ENCODE measurements at places on chromosomes 4 and X.

DNA sequence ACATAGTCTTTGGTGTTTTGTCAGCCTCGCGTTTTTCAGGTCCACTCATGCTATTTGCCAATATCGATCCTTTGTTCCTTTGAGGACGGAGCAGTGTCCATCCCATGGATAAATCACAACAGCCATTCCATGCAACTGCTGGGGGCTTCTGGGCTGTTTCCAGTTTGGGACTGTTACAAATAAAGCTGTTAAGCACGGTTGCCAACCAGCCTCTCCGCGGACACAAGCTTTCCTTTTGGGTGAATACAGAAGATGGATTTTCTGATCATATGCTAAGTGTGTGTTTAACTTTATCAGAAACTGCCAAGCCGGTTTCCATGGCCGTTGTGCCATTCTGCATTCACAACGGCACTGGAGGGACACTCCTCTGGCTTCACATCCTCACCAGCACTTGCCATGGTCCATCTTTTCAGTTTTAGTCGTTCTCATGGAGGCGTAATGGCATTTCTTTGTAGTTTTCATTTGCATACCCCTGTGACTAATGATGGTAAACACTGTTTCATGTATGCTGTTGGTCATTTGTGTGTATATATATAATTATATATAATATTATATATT, 67.8 kb downstream of the ABLIM2 start:
- H3K4me1 ChIP-seq, result no peaks in the 10 kb centered on the region
- no peaks in the 10 kb centered on the region for H3K27me3 ChIP-seq
- H3K27ac ChIP-seq, result no peak overlapping the region
- no peaks in the 10 kb centered on the region for H3K36me3 ChIP-seq
- no peak for DNase-seq

DNA sequence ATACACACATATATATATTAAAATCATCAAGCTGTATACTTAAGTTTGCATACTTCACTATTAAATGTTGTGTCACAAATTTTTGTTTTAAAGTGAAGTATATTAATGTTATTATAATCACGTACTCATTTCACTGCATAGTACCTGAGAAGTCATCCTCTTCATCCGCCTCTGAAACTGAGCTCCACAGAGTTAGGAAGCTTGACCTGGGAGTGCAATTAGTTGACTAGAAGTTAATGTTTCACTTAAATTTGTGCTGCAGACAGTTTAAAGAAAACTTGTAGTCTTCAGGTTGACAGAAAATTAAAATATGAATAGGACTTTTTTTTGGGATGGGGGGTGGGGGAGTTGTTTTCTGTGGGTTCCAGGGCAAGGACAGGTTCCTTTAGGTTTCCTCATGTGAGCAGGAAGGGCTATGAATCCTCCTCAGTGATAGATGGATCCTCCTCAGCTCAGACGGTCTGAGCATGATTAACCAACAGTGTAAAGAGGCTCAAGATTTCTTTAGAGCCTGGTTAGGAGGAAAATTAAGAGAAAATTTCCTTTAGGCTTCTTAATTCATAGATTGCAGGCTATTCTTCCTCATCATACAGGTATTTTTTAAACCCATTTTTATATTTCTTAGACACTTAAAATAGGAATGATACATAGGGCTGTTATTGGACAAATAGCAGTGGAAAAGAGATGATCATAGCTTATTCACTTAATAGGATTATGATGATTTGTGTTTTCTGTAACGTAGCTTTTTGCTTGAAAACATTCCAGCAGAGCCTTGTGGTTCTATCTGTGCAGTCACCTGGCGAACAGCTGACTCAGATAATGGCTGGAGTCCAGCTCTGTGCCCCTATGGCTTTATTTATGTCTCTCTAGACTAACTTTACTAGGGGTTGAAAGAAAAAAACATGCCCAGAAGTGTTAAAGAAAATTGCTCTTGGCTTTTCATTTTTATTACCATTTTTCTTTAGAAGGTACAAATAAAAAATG, 102.7 kb downstream of the SLC4A4 start:
- no peak overlapping the region for H3K4me3 ChIP-seq
- H3K4me1 ChIP-seq, result no peaks in the 10 kb centered on the region
- no peak for DNase-seq
- no peaks in the 10 kb centered on the region for H3K36me3 ChIP-seq

- H3K36me3 ChIP-seq, result no peaks in the 10 kb centered on the region
- H3K4me1 ChIP-seq, result no peaks in the 10 kb centered on the region
- no peak overlapping the region for H3K4me3 ChIP-seq
- no peaks in the 10 kb centered on the region for H3K27me3 ChIP-seq
Observed at GRCh38 chrX:125108921-125109320, 210.8 kb upstream of the TEX13C start.

- no peak for DNase-seq
- no peaks in the 10 kb centered on the region for H3K27me3 ChIP-seq
- H3K4me1 ChIP-seq, result no peaks in the 10 kb centered on the region
- no peak overlapping the region for H3K27ac ChIP-seq
- no peaks in the 10 kb centered on the region for H3K36me3 ChIP-seq
- H3K4me3 ChIP-seq, result no peak overlapping the region
Observed at GRCh38 chrX:26219351-26219750, 3.4 kb downstream of the MAGEB5 start.

DNA sequence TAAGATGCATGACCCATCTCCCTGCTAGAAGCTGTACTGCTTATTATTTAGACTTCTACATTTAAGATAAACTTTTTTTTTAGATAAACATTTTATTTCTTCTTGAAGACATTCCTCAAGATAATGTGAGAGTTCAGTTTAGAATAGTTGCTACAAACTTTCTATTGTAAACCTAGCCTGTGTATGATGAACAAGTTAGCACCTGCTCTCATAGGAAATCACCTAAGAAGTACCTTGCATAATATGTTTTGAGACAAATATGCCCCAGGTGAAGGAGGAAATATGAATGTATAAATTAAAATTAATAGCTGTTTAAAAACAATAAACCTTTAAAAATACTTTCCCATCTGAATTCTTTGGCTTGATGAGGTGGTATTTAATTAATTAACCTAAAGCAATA, 35.6 kb downstream of the RASGEF1B start:
- no peak for DNase-seq
- H3K36me3 ChIP-seq, result no peaks in the 10 kb centered on the region
- no peak overlapping the region for H3K4me3 ChIP-seq

DNA sequence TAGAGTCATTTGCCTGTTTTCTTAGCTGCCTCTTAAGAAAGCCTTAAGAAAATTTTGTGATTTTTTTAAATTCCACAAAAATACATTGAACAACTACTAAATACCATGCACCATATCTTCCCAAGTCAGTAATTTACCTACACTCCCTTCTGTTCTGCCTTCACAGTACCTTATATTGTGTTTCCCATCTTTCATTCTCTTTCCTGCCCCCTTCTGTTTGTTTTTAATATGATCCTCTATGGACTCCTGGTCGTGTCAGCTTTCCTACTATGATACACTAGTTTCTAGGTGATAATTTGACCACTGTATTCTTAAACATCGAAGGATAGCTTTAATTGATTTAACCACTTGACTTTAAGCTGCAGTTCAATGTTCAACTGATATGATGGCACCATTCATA, 297.7 kb upstream of the HAND2 start:
- no peak for DNase-seq
- no peaks in the 10 kb centered on the region for H3K4me1 ChIP-seq
- no peaks in the 10 kb centered on the region for H3K27me3 ChIP-seq
- no peak overlapping the region for H3K27ac ChIP-seq

DNA sequence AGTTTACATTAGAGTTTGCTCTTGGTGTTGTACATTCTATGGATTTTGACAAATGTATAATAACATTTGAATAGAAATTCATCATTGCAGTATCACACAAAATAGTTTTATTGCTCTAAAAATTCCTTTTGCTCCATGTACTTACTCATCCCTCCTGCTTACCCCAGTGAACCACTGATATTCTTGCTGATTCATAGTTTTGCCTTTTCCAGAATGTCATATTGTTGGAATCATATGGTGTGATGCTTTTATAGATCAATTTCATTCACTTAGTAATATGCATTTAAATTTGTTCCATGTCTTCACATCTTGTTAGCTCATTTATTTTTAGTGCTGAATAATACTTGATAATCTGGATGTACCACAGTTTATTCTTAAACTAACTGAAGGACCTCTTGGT, 1593.2 kb downstream of the C4orf33 start:
- no peaks in the 10 kb centered on the region for H3K27me3 ChIP-seq
- H3K36me3 ChIP-seq, result no peaks in the 10 kb centered on the region
- H3K27ac ChIP-seq, result no peak overlapping the region

GRCh38 chr4:37757761-37758160, 68.7 kb upstream of the PGM2 start:
- no peaks in the 10 kb centered on the region for H3K36me3 ChIP-seq
- H3K27me3 ChIP-seq, result no peaks in the 10 kb centered on the region
- H3K27ac ChIP-seq, result no peak overlapping the region
- H3K4me3 ChIP-seq, result no peak overlapping the region
- no peak for DNase-seq

DNA sequence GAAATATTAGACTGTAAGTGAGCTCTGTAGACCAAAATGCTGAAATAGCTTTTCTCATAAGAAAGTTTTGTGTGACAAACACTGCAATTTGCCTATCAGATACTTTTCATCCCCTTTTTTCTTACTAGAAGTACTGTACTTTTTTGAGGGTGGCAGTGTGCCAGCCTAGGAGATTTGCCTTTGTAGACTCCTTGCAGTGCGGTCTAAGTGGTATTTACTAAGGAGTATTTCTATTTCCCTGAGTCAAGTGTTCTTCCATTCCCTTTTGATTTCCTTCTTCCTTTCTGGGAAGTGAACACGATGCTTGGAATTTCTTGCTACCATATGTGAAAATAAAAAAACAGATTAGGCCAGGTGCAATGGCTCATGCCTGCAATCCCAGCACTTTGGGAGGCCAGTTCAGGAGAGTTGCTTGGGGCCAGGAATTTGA, 34.6 kb downstream of the PDLIM5 start:
- H3K27ac ChIP-seq, result no peak overlapping the region
- no peaks in the 10 kb centered on the region for H3K27me3 ChIP-seq
- H3K36me3 ChIP-seq, result no peaks in the 10 kb centered on the region
- H3K4me1 ChIP-seq, result no peaks in the 10 kb centered on the region
- no peak for DNase-seq

DNA sequence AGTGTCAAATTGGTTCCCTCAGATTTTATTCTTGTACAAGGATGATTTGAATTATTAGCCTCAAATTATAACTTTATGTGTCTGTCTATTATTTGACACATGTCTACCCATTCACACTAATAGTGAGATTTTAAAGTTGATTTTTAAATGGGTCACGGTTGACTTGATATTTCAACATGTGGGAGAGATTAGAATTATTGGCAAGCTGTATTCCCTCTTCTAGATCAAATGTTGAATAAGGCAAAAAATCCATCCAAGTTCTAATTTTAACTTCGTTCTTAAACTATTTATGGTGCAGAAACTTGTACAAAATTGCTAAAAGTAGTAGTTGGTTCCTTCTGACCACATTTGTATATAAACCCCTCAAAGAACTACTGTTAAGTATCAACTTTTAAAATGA, 1498.0 kb downstream of the STIM2 start:
- H3K36me3 ChIP-seq, result no peaks in the 10 kb centered on the region
- no peak overlapping the region for H3K4me3 ChIP-seq
- no peaks in the 10 kb centered on the region for H3K4me1 ChIP-seq
- no peaks in the 10 kb centered on the region for H3K27me3 ChIP-seq
- DNase-seq, result no peak
- H3K27ac ChIP-seq, result no peak overlapping the region

GRCh38 chr4:133440404-133440803, 291.3 kb downstream of the PCDH10 start:
- DNase-seq, result no peak
- H3K27me3 ChIP-seq, result no peaks in the 10 kb centered on the region
- H3K27ac ChIP-seq, result no peak overlapping the region
- H3K36me3 ChIP-seq, result no peaks in the 10 kb centered on the region
- H3K4me3 ChIP-seq, result no peak overlapping the region

- H3K27ac ChIP-seq, result no peak overlapping the region
- H3K27me3 ChIP-seq, result no peaks in the 10 kb centered on the region
- no peaks in the 10 kb centered on the region for H3K4me1 ChIP-seq
- DNase-seq, result no peak
- no peaks in the 10 kb centered on the region for H3K36me3 ChIP-seq
Observed at GRCh38 chr4:152784490-152785350, 5.0 kb downstream of the ARFIP1 start.

GRCh38 chr4:88674565-88674964, 23.1 kb downstream of the NAP1L5 start:
- no peak for DNase-seq
- H3K4me1 ChIP-seq, result no peaks in the 10 kb centered on the region
- H3K4me3 ChIP-seq, result no peak overlapping the region
- H3K27ac ChIP-seq, result no peak overlapping the region

- no peaks in the 10 kb centered on the region for H3K27me3 ChIP-seq
- no peak for DNase-seq
- H3K36me3 ChIP-seq, result no peaks in the 10 kb centered on the region
- no peaks in the 10 kb centered on the region for H3K4me1 ChIP-seq
Observed at GRCh38 chr4:103664436-103665075, 55.2 kb downstream of the TACR3 start.

GRCh38 chr4:109155682-109156283, 146.7 kb downstream of the COL25A1 start:
- no peak for DNase-seq
- H3K4me3 ChIP-seq, result no peak overlapping the region
- no peaks in the 10 kb centered on the region for H3K4me1 ChIP-seq
- no peaks in the 10 kb centered on the region for H3K36me3 ChIP-seq
- H3K27ac ChIP-seq, result no peak overlapping the region
- no peaks in the 10 kb centered on the region for H3K27me3 ChIP-seq

GRCh38 chr4:71333960-71334359, 4.9 kb upstream of the SLC4A4 start:
- no peaks in the 10 kb centered on the region for H3K36me3 ChIP-seq
- no peaks in the 10 kb centered on the region for H3K27me3 ChIP-seq
- H3K4me3 ChIP-seq, result no peak overlapping the region

GRCh38 chrX:45788315-45788714, 587.6 kb upstream of the DIPK2B start:
- no peak overlapping the region for H3K27ac ChIP-seq
- H3K4me1 ChIP-seq, result peaks cover 6% of the 10 kb centered on the region
- DNase-seq, result no peak
- H3K4me3 ChIP-seq, result no peak overlapping the region
- no peaks in the 10 kb centered on the region for H3K27me3 ChIP-seq
- H3K36me3 ChIP-seq, result no peaks in the 10 kb centered on the region

GRCh38 chr4:176840166-176840565, 47.4 kb upstream of the VEGFC start:
- no peaks in the 10 kb centered on the region for H3K36me3 ChIP-seq
- H3K27me3 ChIP-seq, result no peaks in the 10 kb centered on the region
- no peak overlapping the region for H3K27ac ChIP-seq
- no peak for DNase-seq

DNA sequence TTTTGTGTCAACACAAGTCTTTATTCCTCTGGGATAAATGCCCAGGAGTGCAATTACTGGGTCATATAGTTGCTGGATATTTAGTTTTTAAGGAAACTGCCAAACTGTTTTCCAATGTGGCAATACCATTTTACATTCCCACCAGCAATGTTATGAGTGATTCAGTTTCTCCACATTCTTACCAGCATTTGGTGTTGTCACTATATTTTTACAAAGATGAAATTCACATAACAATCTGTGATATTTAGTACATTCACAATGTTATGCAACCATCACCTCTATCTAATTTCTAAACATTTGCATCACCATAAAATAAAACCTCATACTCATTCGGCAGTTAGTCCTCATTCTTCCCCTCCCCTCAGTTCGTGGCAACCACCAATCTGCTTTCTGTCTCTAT, 75.0 kb downstream of the MAMLD1 start:
- DNase-seq, result no peak
- no peaks in the 10 kb centered on the region for H3K4me1 ChIP-seq
- no peaks in the 10 kb centered on the region for H3K36me3 ChIP-seq

- no peak for DNase-seq
- H3K4me3 ChIP-seq, result no peak overlapping the region
- H3K4me1 ChIP-seq, result peaks cover 2% of the 10 kb centered on the region
- no peaks in the 10 kb centered on the region for H3K27me3 ChIP-seq
- H3K36me3 ChIP-seq, result no peaks in the 10 kb centered on the region
- H3K27ac ChIP-seq, result no peak overlapping the region
Observed at GRCh38 chrX:39753293-39753996, 344.3 kb downstream of the BCOR start.

All from iPS DF 6.9 (cell line).